ENCODE measurements at places on chromosomes 3 and 15.

- DNase-seq, result no peak
Measured at GRCh38 chr3:38552364-38552763, 56.2 kb downstream of the EXOG start.

DNA sequence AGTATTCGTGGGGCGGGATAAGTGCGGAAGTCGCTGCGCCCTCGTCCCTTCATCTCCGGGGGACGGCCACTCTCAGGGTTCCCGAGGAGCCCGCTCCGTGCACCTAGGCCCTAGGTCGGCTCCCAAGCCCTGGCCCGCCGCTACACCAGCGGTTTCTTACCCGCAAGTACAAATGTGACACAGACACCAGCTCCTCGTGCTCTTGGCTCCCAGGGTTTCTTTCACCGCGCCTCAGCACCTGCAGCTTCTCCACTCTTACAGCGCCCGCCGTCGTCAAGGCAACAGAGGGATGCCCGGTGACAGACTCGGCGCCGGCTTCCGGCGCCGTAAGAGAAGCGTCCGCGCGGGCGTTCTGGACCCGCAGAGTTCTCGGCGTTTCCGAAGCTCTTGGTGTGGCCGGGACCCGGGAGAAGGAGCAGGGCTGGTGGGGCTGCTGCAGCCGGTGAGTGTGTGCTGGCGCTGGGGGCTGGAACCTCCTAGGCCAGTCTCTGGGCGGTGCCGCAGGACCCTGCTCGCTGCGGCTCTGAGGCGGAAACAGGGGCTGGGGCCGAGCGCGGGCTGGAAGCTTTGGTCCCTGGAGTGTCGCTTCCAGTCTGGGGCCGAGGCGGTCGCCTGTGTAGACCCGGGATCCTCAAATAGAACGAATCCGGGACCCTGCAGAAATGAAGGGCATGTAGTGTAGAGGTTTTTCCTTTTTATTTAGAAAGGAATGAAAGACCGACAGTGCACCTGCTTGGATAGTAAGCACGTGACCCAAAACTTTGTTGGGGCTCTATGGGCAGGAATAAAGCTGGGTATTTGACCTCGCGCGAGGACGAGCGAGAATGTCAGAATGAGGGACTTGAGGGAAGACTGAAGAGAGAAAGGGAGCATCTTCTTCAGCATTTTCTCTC, 155.4 kb upstream of the GOLGA6L4 start:
- no peak for DNase-seq

DNA sequence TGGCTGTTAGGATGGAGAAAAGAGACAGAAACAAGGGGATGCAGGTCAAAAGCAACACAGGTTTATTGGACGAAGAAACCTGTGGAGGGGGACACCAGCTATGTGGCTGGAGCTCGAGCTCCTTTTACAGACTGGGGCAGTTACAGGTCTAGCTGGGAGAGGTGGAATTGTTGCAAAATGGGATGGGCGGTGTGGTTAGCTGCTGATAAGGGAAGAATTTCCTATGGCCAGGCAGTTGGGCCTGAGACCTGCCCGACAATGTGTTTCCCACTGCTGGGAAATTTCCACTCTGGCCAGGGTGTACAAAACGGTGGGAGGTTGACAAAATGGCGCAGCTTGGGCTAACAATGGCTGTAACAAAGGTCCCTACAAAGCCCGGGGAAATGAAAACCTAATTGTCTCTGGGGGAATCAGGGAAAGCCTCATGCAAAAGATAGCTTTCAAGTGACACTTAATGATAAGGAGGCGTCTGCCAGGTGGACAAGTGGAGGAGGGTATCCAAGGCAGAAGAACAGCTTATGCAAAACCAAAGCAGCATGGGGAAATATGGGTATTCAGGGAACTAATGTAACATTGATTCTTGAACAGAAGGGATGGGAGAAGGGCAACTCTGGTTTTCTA, 137.4 kb upstream of the SGO1 start:
- DNase-seq, result no peak

DNA sequence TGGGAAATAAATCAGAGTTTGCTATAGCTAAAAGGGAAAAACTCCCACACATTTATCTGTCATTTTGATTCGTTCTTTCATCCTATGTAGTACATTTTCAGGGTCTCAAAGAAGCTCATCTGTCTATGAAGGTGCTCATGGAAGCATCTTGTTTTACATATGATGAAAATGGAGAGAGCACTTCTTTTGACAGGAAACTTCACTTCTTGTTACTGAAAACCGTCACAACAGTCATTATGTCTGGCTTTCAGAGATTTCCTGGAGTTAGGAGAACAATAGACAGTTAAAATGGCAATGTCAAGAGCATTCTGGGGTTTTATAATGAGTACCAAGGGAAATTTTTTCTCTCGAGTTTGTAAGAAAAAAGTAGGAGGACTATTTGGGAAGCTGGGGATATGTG, 83.3 kb downstream of the TMEM108 start:
- no peak for DNase-seq

- DNase-seq, result no peak
Measured at GRCh38 chr3:9686050-9686550, 17.5 kb upstream of the CPNE9 start.

DNA sequence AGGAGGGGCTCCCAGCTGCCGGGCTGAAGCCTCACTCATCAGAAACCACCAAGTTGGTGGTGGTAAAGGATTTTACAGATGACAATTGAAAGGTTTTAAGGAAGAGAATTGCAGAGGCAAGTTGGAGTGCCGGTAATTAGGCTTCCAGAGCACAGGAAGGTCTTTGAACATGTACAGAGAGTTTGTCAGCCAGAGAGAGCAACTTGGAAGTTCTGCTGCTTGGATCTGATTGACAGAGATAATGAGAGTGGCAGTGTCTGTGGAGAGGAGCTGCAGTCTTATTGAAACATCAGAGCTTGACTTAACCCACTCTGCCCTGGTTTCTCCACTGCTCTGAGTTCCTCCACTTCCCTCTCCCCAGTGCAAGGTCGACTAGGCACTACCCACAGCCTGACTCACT, 448.6 kb downstream of the EPHB1 start:
- no peak for DNase-seq

GRCh38 chr15:91559066-91559465, 294.4 kb upstream of the SLCO3A1 start:
- DNase-seq, result peak; percentile 50

GRCh38 chr3:24450160-24450907, 44.3 kb downstream of the THRB start:
- no peak for DNase-seq

- DNase-seq, result no peak
Measured at GRCh38 chr15:73324496-73325170, 44.1 kb downstream of the HCN4 start.

DNA sequence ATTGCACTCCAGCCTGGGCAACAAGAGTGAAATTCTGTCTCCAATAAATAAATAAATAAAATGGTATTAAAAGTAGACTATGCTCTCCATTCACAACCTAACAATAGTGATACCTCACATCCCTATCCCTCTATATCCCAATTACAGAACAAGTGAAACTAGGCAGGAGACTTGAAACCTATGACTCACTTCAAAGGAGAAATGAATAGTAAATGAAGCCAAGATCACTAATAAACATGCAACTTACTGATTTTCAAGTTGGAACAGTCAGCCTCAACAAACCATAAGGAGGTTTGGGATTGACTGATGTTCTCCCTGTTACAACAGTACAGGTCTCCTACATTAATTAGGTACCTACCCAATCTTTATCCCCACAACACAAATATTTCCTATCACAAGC, 103.4 kb downstream of the GSK3B start:
- DNase-seq, result no peak

DNA sequence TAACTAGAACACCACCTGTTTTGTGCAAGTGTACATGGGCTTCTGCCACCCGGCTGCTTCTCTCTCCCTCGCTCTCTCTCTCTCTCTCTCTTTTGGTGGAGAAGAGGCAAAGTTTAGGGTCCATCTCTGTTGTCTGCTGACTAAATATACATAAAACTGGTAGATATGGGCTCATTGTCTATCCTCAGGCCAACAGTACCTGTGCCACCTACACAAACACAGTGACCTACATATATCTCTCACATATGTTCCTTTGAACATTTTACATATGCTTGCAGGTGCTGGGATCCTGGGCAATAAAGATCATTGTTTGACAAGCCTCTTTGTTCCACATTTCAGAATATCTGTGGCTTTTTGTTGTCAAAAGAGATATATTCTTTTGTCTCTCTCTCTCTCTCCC, 256.3 kb upstream of the KCNH8 start:
- no peak for DNase-seq

- no peak for DNase-seq
Measured at GRCh38 chr3:196501316-196502044, 2.1 kb downstream of the RNF168 start.

DNA sequence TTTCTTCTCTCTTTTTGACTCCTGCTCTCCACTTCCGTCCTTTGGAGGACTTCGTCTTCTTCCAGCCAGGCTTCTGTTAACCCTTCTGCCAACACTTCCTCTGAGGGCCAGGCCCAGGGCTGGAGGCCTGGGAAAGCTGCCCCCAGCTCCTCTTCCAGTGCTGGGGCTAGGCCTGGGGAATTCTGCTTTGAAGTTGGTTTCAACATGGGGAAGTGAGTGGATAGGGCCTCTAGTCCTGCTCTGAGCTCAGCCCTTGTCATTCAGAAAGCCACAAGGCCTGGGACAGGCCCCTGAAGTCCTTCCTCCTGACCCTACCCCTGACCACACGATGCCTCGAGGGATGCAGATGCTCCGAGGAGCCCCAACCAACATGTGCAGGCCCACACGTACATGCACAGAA, 53.9 kb upstream of the HERC1 start:
- DNase-seq, result no peak

- DNase-seq, result no peak
Measured at GRCh38 chr3:35500641-35501350, 138.5 kb upstream of the ARPP21 start.

DNA sequence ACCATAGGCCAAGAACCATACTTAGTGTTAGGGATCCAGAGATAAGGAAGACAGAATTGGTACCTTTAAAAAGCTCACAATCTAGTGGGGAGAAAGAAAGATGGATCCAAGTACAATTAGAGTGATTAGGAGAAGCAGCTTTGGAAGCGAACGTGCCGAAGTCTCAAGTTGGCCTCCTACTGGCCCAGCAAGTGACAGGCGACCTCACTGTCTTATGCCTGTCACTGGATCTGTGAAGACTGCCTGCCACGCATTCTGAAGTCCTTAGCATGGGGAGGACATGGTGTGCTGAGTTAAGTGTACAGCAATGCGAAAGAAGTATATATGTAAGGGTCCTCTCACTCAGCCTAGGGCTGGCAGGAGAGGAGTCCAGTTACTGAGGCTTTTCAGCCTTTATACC, 141.0 kb downstream of the GABRB3 start:
- no peak for DNase-seq

GRCh38 chr15:37044915-37045648, 55.3 kb downstream of the MEIS2 start:
- no peak for DNase-seq

GRCh38 chr3:6679510-6679909, 181.4 kb upstream of the GRM7 start:
- no peak for DNase-seq

- DNase-seq, result no peak
Measured at GRCh38 chr3:174308736-174309135, 550.4 kb upstream of the NAALADL2 start.

DNA sequence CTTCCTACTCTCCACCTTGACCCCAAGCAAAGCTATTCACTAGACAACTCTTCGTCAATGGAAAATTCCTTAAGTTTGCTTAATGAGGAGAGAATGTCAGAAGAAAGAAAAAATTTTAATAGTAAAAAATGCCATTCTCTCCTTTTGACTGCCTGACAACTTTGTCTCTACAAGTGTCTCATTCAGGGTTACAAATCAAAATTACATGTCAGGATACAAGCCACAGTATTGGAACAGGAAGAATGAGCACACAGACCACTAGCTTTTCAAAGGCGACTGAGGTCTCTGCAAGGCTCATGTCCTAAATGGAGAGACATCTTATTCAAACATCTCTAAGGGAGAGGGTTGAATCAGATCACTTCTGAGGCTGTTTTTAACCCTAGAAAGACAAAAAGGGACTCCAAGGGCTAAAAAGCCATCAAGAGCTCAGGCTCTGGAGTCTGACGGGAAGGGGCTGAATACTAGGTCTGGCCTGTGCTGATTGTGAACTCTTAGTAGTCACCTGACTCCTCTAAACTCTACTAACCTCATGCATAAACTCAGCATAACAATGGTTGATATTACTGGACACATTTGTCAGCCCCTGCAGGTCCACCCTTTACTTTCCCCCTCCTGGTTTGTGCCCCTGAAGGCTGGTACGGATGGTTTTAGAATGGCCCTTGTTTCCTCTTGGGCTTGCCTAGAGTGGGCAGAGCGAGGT, 12.8 kb upstream of the MEIS2 start:
- DNase-seq, result no peak

GRCh38 chr3:172643506-172644179, 67.2 kb downstream of the NCEH1 start:
- DNase-seq, result no peak

DNA sequence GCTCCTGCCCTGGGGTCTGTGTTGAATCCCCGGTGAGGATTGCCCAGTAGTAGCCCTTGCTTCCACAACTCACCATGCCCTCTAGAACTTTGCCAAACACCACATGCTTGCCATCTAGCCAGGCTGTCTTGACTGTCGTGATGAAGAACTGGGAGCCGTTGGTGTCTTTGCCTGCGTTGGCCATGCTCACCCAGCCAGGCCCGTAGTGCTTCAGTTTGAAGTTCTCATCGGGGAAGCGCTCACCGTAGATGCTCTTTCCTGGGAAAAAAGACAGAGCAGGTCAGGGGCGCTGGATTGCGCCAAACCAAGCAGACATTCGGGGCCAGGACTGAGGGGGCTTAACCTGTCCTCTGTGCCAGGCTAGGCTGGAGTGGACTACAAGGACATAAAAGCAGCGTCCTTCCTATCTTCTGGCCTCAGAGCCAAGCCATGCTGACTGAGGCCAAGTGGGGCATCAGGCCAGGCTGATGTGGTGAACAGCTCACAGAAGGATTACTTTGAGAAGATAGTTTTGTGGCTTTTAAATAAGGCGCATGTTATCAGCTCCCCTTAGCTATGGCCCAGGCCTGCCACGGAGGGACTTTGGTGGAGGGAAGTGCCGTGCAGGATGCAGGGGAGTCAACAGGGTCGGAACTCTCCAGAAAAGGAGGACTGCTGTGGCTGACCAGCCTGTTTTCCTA, 5.3 kb downstream of the SNX22 start:
- no peak for DNase-seq

DNA sequence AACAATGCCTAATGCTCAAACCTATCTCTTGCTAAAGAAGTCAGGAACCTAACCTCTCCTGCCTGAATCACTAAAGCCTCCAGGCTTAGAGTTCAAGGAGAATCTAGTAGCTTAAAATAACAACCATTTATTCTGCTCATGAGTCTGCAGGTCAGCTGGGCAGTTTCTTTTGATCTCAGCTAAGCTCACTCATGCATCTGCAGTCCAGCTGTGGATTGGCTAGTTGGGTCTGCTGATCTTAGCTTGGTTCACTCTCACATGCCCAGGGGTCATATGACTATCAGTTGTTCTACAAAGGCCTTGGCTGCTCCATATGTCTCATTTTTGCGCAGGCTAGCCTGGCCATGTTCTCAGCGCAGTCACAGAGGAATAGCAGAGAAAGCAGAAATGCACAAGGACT, 109.2 kb upstream of the STT3B start:
- DNase-seq, result no peak

GRCh38 chr15:46213551-46213950, 578.7 kb downstream of the SQOR start:
- DNase-seq, result no peak

Data from C1 segment of cervical spinal cord (tissue), 14 donors.